Endodermal cell (in vitro differentiated cells): ENCODE measurements at places on chromosomes 6 and 20. TPM values are rescaled to one million over a fixed set of nuclear protein-coding genes. Genes with fewer than 3 reads are reported as not detected.

TTK gene
- total RNA-seq, result 30.7 to 47.8 TPM (median 45.0 TPM) in 3 replicates

TINAG gene
- total RNA-seq, result not detected in 3 replicates

SLC17A9 gene
- 8.7 and 8.9 TPM in 2 replicates for total RNA-seq

CTAGE9 gene
- not detected in 3 replicates for total RNA-seq

LSM14B gene
- total RNA-seq, result 82.9 and 89.1 TPM in 2 replicates

PKIB gene
- total RNA-seq, result 56.1 and 56.6 TPM in 2 replicates

MAN1A1 gene
- 29.3 to 43.4 TPM (median 41.7 TPM) in 3 replicates for total RNA-seq

GRCh38 chr6:42409581-42409980, 42.1 kb downstream of the TRERF1 start:
- no peak for DNase-seq

GRCh38 chr6:111585974-111586315, 19.7 kb downstream of the TRAF3IP2 start:
- no peak for DNase-seq

- no peak for DNase-seq
Measured at GRCh38 chr6:18211338-18211737, 53.0 kb downstream of the DEK start.

- peak; percentile 73 for DNase-seq
Measured at GRCh38 chr6:33314515-33314942, 651 bp upstream of the TAPBP start.

DNA sequence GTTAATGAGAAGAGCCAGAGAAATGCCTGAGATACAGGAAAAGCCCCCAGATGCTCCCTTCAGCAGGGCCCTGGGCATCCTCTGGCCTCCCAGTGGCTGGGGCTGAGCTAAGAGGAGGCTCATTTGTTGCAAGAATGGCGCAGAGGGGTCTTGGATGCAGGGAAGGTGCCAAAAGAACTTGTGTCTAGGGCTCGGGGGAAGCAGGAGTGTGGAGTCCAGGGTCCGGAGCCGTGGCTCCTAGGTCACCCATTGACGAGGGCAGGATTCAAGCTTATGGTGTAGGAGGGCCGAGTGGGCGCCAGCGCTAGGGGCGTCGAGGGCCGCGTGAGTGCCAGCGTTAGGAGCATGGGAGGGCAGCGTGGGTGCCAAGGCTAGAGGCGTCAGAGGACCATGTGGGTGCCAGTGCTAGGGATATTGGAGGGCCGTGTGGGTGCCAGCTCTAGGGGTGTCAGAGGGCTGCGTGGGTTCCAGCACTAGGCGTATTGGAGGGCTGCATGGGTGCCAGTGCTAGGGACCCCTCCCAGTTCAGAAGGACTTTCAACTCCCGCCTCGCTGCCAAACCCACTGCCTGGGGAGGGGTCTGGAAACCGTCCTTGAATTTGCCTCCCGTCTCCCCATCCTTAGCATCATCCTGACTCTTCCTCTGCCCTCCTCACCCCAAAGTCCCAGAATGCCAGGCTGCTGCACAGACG, 250.5 kb upstream of the AFDN start:
- peak; percentile 35 for DNase-seq

DNA sequence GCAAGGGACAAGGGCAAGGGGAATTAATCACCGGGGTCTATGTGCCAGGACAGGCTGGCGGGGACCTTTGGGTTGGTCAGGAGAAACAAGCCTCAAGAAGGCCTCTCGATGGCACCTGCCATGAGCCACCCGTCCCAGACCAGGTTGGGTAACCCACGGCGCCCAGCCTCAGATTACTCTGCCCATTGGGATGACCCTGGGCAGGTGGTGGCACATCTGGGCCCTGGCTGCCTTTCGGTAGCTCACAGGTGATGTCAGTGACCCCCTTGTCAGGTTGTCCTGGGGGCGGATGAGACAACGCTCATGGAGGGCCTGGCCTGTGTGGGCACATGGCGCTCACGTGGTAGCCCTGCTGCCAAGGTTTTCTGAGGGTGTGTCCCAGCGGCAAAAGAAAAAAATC, 152.2 kb downstream of the SYCP2 start:
- DNase-seq, result no peak

DNA sequence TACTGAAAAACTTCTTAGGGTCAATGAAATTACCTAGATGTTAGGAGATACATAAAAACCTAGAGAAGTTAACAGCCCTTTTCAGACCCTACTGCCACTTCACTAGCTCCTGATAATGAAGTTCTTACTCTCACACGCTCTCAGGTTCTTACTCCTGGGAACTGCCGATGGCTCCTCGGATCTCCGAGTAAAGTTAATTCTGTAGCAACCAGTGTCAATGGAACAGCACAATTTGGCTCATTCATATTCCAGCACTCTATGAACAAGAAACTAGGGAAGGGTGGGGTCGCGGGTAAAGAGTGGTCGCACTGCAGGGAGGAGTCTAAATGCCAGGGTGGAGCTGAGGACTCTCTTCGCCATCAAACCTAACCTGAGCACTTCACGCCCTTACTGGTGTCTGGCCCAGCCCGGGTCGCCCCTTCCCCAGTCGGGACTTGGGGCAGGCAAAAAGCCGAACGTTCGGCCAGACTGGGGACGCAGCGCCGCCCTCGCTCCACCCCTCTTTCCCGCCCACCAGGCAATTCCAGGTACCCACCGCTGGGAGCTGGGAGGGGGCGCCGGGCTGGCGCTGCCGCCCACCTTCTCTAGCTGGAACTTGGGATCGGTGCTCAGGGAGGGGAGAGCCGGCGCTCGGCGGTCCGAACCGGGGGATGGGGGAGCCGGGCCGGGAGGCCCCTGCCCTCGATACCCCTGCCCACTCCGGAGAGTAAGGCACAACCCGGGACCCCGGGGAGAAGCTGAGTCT, 744 bp downstream of the RAB23 start:
- DNase-seq, result peak; percentile 94

DNA sequence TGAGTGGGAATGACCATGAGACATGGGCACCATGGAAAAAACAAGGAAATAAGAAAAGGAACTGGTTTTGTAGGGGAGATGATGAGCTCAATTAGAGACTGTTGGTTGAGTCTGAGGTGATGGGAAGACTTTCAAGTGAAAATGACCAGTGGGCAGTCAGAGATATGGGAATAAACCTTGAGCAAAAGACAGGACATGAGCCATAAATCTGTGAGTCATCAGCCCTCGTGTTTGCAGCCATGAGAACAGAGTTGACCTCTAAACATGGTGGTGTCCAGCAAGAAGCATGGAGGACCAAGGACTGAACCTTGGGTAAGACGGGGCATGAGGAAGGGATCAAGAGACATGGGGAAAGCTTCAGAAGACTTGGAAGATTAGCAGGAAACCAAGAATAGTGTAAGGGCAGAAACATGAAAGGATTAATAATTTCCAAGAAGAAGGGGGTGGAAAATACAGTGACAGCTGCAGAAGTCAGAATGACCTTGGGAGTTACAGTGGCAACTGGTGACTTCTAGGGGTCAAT, 280.6 kb upstream of the PRDM1 start:
- no peak for DNase-seq

DNA sequence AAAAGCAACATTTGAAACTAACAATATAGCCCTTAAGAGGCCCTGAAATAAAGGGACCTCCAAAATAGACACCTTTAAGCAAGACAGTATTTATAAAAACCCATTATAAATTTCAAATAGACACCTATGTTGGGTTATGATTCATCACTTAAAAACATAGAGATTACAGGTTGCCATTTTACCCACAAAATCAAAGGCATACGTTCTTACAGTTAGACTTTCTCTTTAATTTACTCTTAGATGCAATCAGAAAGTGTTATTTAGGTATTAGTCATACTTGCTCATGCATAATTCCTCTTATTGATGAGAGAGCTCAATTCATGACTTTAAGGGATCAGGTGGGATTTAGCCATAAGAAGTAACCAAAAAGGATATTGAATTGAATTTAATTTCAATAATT, 51.5 kb upstream of the TMEM200A start:
- no peak for DNase-seq
